ENCODE measurements at places on chromosomes 11 and 22. TPM values are rescaled to one million over a fixed set of nuclear protein-coding genes. Genes with fewer than 3 reads are reported as not detected.

DNA sequence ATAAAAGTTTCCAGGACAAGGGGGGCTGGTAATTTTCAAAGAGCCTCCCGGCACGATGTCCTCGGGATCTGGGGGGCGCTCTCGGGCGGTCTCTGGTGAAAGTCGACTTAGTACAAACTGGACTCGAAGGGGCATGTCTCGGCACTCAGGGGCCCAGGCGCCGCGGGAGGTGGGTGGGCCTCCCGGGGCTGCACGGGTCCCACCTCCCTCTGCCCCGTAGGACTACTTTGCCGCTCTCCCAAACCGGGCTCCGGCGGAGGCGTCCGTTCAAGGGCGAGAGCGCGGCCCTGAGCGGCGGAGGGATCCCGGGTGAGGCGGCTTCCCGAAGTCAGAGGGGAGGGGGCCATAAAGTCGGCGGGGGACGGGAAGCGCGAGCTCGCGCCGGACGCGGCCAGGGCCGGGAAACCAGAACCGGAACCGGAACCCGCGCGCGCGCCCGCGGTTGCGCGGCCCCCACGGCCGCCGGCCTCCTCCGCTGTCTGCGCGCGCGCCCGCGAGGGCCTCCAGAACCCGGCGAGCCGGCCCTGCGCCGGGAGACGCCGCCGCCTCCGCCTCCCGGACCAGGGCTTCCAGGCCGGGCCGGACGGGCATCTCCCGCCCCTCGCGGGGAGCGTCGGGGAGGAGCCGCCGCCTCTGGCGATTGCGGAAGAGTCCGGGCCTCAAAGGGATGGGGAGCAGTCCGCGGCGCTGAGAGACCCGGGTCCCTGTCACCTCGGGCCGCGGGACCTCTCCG is at the start of gene ARHGEF12:
ARHGEF12 (plus strand) TSS at position 506 of the 733 bp plus-strand sequence. CDS start 831 bp downstream, outside the sequence.
- H3K27ac ChIP-seq: peak within 1 kb of the TSS; percentile 25
- DNase-seq: peak; percentile 83
- H3K4me3 ChIP-seq: peak within 1 kb of the TSS; percentile 86
- H3K4me1 ChIP-seq: peaks cover 35% of the 10 kb centered on the region

The NCAM1 gene
- 0.56 TPM for total RNA-seq

The NRGN gene
- total RNA-seq: 6.4 TPM

- peak; percentile 50 for DNase-seq
- H3K36me3 ChIP-seq: peaks cover 9% of the 10 kb centered on the region
- H3K4me3 ChIP-seq: no peak overlapping the region
- no peak overlapping the region for H3K27ac ChIP-seq
- H3K4me1 ChIP-seq: peaks cover 5% of the 10 kb centered on the region
These were observed 47.7 kb upstream of the PPP6R3 start for GRCh38 chr11:68412593-68413475.

DNA sequence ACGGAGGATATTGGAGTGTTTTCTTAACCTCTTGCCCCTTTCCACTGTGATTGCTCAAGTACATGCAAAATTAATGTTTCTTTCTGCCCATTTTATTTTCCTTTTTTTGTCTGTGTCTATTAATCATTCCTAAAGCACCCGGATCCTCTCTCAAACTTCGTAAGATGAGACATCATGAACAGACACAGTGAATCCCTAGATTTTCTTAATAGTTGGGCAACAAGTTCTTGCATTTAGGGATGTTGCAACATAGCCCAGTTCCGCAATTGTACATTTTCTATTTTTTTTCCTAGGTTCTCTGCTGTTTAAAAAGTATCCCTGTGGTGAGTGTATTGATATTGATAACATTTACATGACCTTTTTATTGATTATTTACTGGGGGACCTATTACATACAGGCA is 2.9 kb downstream of the FAM111A start:
- no peak for DNase-seq
- H3K4me1 ChIP-seq: peaks cover 57% of the 10 kb centered on the region
- H3K27ac ChIP-seq: peak overlapping the region; percentile 93
- H3K4me3 ChIP-seq: peak overlapping the region; percentile 93

The RIC3 gene
- 7.7 TPM for total RNA-seq

DNA sequence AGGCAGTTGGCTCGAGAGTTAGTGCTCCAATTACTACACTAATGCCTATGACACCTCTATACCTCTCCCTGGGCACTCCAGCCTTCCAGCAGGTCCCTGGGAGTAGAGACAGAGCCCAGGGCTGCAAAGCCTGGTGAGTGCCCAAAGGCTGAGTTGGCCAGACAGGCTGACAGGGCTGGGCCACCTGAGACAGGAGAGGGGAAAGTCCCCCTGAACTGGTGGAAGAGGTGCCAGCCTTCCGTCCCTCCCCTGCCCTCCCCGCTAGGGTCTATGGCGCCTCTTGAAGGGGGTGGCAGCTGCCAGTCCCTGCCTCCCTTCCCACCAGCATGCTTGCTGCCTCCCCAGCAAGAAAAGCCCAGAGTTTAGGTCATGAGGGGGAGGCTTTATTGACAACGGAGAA is 3.0 kb downstream of the KCNJ11 start:
- H3K36me3 ChIP-seq: no peaks in the 10 kb centered on the region
- H3K27ac ChIP-seq: no peak overlapping the region
- peaks cover 4% of the 10 kb centered on the region for H3K4me1 ChIP-seq
- no peaks in the 10 kb centered on the region for H3K27me3 ChIP-seq

The MPEG1 gene
- total RNA-seq: not detected

The GPR83 gene
- total RNA-seq: 0.07 TPM

- H3K4me1 ChIP-seq: no peaks in the 10 kb centered on the region
- H3K27me3 ChIP-seq: no peaks in the 10 kb centered on the region
- H3K4me3 ChIP-seq: no peak overlapping the region
These were observed 494.1 kb downstream of the DLG2 start for GRCh38 chr11:85132851-85133585.

DNA sequence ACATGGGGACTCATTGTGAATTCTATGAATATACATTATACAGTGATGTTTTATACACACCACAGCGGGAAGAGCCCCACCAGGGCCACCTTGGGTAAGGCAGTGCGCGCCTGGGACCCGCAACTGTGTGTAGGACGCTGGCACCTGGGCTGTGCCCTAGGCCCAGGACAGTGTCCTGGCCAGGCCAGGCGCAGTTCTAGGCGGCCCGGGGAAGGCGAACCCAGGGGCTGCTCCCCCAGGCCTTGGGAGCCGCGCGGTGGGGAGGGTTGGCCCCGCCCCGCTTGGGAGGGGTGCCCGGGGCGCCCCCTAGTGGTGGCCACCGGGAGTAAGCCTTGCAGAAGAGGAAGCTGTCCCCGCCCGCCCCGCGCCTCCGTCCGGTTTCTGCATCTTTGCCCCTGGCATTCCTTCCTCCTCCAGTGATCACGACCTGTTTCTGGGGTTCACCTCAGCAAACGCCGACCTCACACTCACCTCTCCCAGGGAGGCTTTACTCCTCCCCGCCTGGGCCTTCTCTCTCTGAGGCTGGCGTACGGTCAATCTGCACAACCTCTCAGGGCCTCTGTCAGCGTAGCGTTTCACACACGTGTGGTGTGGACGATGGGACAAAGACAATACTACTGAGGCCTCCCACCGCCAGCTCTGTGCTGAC is 9.5 kb upstream of the EHD1 start:
- no peaks in the 10 kb centered on the region for H3K27me3 ChIP-seq
- peak overlapping the region; percentile 74 for H3K27ac ChIP-seq
- H3K4me3 ChIP-seq: peak overlapping the region; percentile 55
- peak; percentile 86 for DNase-seq

- H3K27ac ChIP-seq: no peak overlapping the region
- no peaks in the 10 kb centered on the region for H3K4me1 ChIP-seq
- no peaks in the 10 kb centered on the region for H3K27me3 ChIP-seq
- no peaks in the 10 kb centered on the region for H3K36me3 ChIP-seq
- DNase-seq: no peak
These were observed 795.6 kb upstream of the ANO3 start for GRCh38 chr11:25536289-25536688.

The LBHD1 gene
- 12.9 TPM for total RNA-seq

- H3K36me3 ChIP-seq: no peaks in the 10 kb centered on the region
- H3K4me1 ChIP-seq: no peaks in the 10 kb centered on the region
- no peak for DNase-seq
- H3K27me3 ChIP-seq: peaks cover 2% of the 10 kb centered on the region
- no peak overlapping the region for H3K4me3 ChIP-seq
- H3K27ac ChIP-seq: no peak overlapping the region
These were observed 512 bp upstream of the OR51T1 start for GRCh38 chr11:4881188-4881587.

The CNGA4 gene
- total RNA-seq: 0.18 TPM

GRCh38 chr22:42553475-42554361 is at the start of gene SERHL2:
SERHL2 (plus strand) TSS chr22:42553956; CDS start chr22:42554021, 65 bp downstream.
- peaks cover 13% of the 10 kb centered on the region for H3K4me1 ChIP-seq
- H3K27ac ChIP-seq: no peak within 1 kb of the TSS
- H3K27me3 ChIP-seq: no peaks in the 10 kb centered on the region
- peak within 1 kb of the TSS; percentile 73 for H3K4me3 ChIP-seq

- no peak for DNase-seq
- no peaks in the 10 kb centered on the region for H3K27me3 ChIP-seq
- no peak overlapping the region for H3K4me3 ChIP-seq
- no peaks in the 10 kb centered on the region for H3K36me3 ChIP-seq
- no peaks in the 10 kb centered on the region for H3K4me1 ChIP-seq
These were observed 172.6 kb upstream of the LUZP2 start for GRCh38 chr11:24324211-24324610.

The FRMD8 gene
- 26.8 TPM for total RNA-seq

GRCh38 chr11:76723548-76723947 is 53.0 kb upstream of the LRRC32 start:
- H3K27me3 ChIP-seq: peaks cover 16% of the 10 kb centered on the region
- DNase-seq: no peak
- no peaks in the 10 kb centered on the region for H3K36me3 ChIP-seq

DNA sequence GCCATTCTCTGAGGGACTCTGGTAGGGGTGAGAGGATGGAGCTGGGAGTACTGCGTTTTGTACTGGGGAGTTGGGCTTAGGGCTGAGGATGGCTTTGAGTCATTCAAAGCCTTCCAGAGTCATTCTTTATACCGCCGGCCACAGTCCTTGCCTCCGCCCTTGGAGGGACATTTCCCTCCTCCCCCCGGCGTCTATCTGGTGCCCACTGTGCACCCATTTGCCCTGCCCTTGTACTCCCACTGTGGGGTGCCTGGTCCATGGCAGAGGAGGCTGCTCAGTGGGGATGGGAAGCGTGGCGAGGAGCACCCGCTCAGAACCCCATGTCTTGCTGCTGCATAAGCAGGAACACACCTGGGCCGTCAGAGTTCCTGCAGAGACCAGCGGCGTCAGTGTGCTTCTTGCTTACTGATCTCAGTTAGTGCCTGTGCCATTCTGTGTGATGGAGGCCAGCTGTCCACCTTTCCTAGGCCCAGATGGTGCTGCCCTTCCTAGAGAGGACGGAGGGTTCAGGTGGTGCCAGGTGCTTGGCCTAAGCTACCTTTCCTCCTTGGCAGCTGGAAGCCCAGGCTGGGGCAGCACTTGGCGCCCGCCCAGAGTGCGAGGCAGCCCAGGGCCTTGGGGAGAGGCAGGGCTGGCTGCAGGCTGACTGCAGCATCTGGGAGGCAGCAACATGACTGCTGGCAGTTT is 23.3 kb upstream of the TMEM191C start:
- no peak overlapping the region for H3K4me3 ChIP-seq
- H3K27me3 ChIP-seq: no peaks in the 10 kb centered on the region
- H3K4me1 ChIP-seq: no peaks in the 10 kb centered on the region
- no peak for DNase-seq
- no peak overlapping the region for H3K27ac ChIP-seq
- H3K36me3 ChIP-seq: peaks cover 2% of the 10 kb centered on the region

- H3K4me1 ChIP-seq: peaks cover 18% of the 10 kb centered on the region
- H3K27me3 ChIP-seq: no peaks in the 10 kb centered on the region
- DNase-seq: peak; percentile 1
- H3K27ac ChIP-seq: no peak overlapping the region
- H3K36me3 ChIP-seq: no peaks in the 10 kb centered on the region
- no peak overlapping the region for H3K4me3 ChIP-seq
These were observed 8.0 kb upstream of the CTSD start for GRCh38 chr11:1771700-1772099.

GRCh38 chr22:49632199-49633009 is 195.3 kb downstream of the BRD1 start:
- H3K27me3 ChIP-seq: no peaks in the 10 kb centered on the region
- no peaks in the 10 kb centered on the region for H3K36me3 ChIP-seq
- no peak overlapping the region for H3K4me3 ChIP-seq
- peak; percentile 35 for DNase-seq
- no peak overlapping the region for H3K27ac ChIP-seq
- no peaks in the 10 kb centered on the region for H3K4me1 ChIP-seq

The ENTHD1 gene
- 0.34 TPM for total RNA-seq

The FAM111B gene
- total RNA-seq: 18.3 TPM

The TMPRSS13 gene
- 3.5 TPM for total RNA-seq

The DAGLA gene
- not detected for total RNA-seq

DNA sequence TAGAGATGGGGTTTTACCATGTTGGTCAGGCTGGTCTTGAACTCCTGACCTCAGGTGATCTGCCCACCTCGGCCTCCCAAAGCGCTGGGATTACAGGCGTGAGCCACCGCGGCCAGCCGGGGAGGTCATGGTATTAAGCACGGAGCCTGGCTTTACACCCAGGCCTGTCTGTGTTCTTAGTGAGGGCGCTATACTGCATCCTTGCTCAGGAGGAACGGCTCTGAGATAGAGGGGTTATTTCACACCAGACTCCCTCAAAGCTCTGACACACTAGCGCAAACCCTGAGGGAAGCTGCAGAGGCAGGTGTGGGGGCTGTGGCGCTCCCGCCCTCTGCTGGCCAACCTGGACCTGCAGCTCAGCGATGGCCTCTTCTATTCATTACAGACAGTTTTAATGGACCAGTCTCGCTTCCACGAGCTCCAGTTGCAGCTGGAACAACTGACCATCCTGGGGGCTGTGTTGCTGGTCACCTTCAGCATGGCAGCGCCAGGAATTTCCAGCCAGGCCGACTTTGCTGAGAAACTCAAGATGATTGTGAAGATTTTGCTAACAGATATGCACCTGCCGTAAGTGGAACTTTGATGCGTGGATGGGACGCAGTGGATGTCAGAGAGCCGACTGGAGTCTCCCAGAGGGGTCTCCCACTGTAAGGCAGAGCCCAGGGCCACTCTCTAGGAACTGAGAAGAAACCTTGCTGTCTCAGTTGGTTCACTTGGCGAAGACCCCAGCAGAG is 26.2 kb downstream of the TCP11L1 start:
- H3K27ac ChIP-seq: no peak overlapping the region
- peaks cover 42% of the 10 kb centered on the region for H3K4me1 ChIP-seq
- H3K27me3 ChIP-seq: no peaks in the 10 kb centered on the region
- peak; percentile 84 for DNase-seq

The MAP6 gene
- not detected for total RNA-seq

The TRIM29 gene
- not detected for total RNA-seq

The MISFA gene
- total RNA-seq: 1.1 TPM

The POU2F3 gene
- not detected for total RNA-seq

GRCh38 chr11:119754199-119754598 is 25.2 kb upstream of the NECTIN1 start:
- H3K4me1 ChIP-seq: peaks cover 7% of the 10 kb centered on the region
- peaks cover 27% of the 10 kb centered on the region for H3K27me3 ChIP-seq
- H3K36me3 ChIP-seq: no peaks in the 10 kb centered on the region
- H3K4me3 ChIP-seq: no peak overlapping the region
- no peak overlapping the region for H3K27ac ChIP-seq

DNA sequence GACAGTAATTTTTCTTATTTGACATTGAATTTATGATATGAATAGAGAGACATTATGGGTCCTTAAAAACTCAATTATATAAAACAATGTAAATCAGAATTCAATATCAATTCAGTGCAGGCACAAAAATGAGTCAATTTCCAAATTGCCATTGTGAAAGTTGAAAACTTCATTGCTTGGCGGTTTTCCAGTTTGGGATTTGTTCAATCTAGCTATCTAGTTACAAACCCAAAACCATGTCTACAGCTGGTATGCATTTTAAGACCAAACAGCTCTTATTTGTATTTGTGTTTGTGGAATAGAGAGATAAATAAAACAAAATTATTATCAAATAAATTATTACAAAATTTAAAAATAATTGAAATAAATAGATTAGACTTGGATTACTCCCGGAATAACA is 1206.6 kb upstream of the RAG2 start:
- no peaks in the 10 kb centered on the region for H3K36me3 ChIP-seq
- no peak for DNase-seq
- H3K27ac ChIP-seq: no peak overlapping the region
- H3K27me3 ChIP-seq: no peaks in the 10 kb centered on the region
- no peak overlapping the region for H3K4me3 ChIP-seq

Data from activated CD8-positive, alpha-beta T cell treated with anti-CD3 and anti-CD28 coated beads for 36 hours (primary cell).